ENCODE measurements at places on chromosomes 11 and 22. TPM values are rescaled to one million over a fixed set of nuclear protein-coding genes. Genes with fewer than 3 reads are reported as not detected.

Gene MYOD1
- total RNA-seq = not detected

Gene GGTLC2
- total RNA-seq = not detected

Gene CSF2RB
- total RNA-seq = 2.8 TPM

Gene KRTAP5-1
- not detected for total RNA-seq

Gene IGSF9B
- total RNA-seq = not detected

Gene C11orf52
- 0.13 TPM for total RNA-seq

Gene APOBEC3C
- total RNA-seq = 0.76 TPM

Gene BIRC3
- 1.7 TPM for total RNA-seq

Gene BRSK2
- 0.38 TPM for total RNA-seq

Gene HOATZ
- not detected for total RNA-seq

Gene TEX54
- total RNA-seq = not detected

Gene TRIM49
- total RNA-seq = not detected

Gene CCDC89
- not detected for total RNA-seq

Gene HEPN1
- not detected for total RNA-seq

Gene CDC42EP2
- total RNA-seq = 6.4 TPM

Gene GPR83
- total RNA-seq = under 0.01 TPM

Gene CLTCL1
- total RNA-seq = 3.5 TPM

Gene SRRD
- 9.2 TPM for total RNA-seq

Gene FGF3
- total RNA-seq = not detected

Gene TRPM5
- total RNA-seq = not detected

Gene OR4A47
- not detected for total RNA-seq

Gene KCNJ11
- 0.64 TPM for total RNA-seq

Gene IFT27
- 10.8 TPM for total RNA-seq

Gene PKDREJ
- under 0.01 TPM for total RNA-seq

Gene SLC22A6
- total RNA-seq = not detected

Gene EFEMP2
- 44.4 TPM for total RNA-seq

Gene KCNE3
- total RNA-seq = 0.51 TPM

Gene MLC1
- not detected for total RNA-seq

Gene CST6
- 0.64 TPM for total RNA-seq

Gene SHANK3
- 7.8 TPM for total RNA-seq

Gene OR52E8
- not detected for total RNA-seq

Gene PICALM
- total RNA-seq = 135 TPM

Gene GSTT2B
- 7.0 TPM for total RNA-seq

Gene OR5M10
- not detected for total RNA-seq

Gene SCN3B
- total RNA-seq = 8.5 TPM
